ENCODE measurements at places on chromosomes 12 and 14.

DNA sequence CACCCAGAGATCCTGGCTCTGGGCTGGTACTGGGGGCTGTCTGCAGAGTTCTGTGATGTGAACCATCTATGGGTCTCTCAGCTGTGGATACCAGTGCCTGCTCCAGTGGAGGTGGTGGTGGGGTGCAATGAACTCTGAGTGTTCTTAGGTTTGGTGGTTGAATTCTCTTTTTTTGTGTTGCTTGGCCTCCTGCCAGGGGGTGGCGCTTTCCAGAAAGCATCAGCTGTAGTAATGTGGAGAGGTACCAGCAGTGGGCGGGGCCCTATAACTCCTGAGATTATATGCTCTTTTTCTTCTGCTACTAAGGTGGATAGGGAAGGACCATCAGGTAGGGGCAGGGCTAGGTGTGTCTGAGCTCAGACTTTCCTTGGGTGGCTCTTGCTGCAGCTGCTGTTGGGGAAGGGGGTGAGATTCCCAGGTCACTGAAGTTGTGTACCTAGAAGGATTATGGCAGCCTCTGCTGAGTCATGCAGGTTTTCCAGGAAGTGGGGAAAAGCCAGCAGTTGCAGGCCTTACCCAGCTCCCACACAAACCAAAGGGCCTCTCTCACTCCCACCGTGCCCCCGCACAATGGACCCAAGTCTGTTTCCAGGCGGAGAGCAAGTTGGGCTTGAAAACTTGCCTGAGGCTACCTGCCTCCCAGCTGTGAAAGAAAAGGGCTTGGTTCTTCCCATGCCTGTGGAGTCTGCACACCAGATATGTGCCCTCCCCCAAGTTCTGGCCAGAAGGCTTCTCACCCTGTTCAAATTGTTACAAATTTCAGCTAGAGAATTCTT is 18.6 kb downstream of the CCER1 start:
- DNase-seq, result no peak

DNA sequence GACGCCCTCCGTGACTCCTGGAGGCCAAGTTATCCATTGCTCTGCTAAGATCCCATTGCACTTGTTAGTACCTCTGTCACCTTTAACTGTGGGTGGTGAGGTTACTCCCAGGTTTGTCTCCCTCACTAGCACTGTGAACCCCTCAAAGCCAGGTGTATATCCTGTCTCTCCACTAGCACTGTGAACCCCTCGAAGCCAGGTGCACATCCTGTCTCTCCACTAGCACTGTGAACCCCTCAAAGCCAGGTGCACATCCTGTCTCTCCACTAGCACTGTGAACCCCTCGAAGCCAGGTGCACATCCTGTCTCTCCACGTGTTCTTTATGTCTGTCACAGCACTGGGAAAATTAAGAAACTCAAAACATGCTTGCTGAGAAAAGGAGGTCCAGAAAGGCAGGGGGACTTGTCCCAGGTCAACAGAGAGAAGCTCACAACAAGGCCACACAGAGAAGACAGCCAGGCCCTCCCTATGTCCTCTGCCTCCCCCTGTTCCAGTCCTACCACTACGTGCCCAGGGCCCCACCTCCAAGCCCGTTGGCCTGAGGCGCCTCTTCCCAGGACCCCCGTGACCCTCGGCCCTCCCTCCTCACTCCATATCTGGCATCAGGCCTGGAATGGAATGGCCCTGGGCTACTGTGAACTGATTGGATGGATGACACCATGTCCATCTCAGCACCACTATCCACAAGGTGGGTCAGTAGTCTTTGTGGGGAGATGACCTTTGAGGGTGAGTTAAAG is 26.4 kb upstream of the FKBP4 start:
- DNase-seq, result no peak

- DNase-seq, result no peak
Observed at GRCh38 chr12:105294886-105295479, 35.5 kb upstream of the C12orf75 start.

DNA sequence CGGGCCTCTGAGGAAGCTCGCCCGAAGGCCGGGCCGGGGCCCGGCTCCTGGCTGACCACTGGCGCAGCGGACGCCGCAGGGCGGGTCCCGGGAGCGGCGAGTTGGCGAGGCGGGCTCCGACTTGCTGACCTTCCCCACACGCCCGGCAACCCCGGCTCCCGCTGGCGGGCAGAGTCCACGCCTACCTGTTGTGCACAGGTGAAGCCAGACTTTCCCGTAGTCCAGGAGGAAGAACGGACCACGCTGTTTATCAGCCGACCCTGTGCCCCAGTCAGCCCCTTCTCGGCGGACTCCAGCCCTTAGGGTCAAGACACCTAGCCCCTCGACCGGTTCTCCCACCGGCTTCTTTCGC is 407 bp downstream of the HEATR5A start:
- peak; percentile 1 for DNase-seq

DNA sequence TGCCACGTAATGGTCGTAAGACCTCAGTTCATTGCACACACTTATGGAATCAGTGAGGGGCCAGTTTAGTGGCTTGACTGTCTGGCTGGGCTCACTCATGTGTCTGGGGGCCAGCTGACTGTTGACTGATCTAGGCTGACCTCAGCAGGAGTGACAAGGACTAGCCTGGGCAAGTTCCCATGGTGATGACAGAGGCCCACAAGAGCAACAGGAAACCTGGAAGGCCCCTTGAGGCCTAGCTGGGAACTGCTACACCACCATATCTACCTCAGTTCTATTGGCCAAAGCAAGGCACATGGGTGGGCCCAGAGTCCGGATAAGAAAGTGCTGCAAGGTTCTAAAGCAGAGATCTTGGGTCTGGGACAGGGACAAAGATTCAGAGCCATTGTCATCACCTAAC is 21.3 kb upstream of the RFLNA start:
- peak; percentile 11 for DNase-seq

DNA sequence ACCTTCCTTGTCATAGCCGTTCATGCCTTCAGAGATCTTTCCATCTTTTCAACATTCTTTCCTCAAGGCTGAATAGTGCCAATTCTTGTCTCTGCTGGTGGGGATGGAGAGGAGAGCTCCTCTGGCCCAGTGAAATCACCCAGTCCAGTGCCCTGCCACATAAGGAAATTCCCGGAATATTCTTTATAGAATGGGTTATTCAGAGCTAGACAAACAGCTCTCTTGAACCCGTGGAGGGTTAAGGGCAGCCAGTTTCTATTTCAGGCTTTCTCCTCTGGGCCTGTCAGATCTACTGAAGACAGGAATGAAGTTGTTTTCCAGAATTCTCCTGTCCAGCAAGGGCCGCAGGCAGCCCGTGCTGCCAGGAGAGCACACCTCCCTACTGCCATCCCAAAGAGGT is 8.1 kb upstream of the NRIP2 start:
- DNase-seq, result no peak

DNA sequence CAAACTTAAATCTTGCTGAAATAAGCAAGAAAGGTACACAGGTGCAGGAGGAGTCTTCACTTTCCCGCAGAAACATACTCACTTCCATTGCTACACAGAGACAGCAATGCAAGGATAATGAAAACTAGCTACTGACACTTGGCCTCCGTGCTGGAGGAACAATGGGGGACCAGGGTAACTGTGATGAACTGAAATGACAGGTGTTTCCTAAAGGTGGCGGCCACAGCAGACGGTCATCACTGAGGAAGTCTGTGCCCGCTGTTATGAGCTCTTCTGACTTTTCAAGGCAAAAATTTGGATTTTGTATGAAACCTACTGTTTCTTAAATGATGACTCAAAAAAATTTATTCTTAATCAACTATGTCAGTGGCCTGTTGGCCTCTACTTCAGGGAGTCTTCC is 189.4 kb downstream of the CACNA1C start:
- DNase-seq, result no peak

DNA sequence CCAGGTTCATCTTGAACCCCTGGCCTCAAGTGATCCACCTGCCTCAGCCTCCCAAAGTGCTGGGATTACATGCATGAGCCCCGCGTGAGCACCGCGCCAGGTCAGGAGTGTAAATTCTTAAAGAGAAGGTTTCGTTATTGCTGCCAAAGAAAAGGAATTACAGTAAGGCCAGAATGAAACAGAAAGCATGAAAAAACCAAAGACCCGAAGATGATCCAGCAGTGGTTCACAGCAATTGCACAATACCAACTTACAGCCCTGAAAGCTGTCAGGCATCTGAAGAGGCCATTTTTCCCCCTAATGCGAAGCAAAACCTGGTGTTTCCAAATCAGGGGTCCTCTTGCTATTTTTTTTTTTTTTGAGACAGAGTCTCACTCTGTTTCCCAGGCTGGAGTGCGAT is 10.3 kb downstream of the RBM23 start:
- DNase-seq, result no peak

- no peak for DNase-seq
Observed at GRCh38 chr14:61285364-61285763, 4.2 kb upstream of the TMEM30B start.

- DNase-seq, result peak; percentile 37
Observed at GRCh38 chr14:58638231-58639197, 752 bp downstream of the DACT1 start.

DNA sequence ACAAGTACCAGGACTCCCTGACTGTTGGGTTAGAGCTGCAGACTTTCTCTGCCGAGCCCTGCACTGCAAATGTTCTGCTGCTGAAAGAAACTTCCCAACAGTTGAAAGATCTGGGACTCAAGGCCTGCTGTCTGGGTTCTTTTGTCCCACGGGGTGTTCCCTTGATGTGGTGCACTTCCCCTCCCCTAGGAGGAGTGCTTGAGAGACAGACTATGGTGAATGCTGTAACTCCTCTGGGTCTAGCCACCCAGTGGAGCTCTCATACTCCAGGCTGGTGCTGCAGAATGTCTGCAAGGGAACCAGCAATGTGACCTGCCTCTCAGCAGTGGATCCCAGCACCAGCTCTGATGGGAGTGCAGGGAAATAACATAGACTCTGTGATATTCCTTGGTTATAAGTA is 129.2 kb upstream of the SLCO1B1 start:
- no peak for DNase-seq

DNA sequence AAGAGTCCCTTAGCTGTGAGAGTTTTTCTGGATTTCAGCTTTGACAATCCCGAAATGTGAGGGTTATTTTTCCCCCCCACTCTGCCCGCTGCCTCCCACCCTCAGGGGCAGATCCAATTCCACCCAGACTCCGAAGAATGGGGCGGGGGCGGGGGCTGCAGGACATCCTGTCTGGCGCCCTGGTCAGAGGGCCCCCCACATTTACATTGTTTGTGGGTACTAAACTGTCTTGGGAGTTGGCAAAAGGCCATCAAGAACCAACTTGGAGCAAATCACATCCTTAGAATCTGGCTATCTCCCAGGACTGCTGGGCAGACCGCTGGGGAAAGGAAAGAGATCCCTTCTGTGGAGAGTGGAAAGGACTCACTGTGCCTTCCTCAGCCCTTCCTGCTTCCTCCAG is 2.4 kb downstream of the EMP1 start:
- DNase-seq, result no peak

- DNase-seq, result no peak
Observed at GRCh38 chr12:2118481-2119255, 65.9 kb downstream of the CACNA1C start.

Measured in NCI-H1930 (cell line).